Effector CD4-positive, alpha-beta T cell (primary cell): ENCODE measurements at places on chromosomes 6 and 20.

DNA sequence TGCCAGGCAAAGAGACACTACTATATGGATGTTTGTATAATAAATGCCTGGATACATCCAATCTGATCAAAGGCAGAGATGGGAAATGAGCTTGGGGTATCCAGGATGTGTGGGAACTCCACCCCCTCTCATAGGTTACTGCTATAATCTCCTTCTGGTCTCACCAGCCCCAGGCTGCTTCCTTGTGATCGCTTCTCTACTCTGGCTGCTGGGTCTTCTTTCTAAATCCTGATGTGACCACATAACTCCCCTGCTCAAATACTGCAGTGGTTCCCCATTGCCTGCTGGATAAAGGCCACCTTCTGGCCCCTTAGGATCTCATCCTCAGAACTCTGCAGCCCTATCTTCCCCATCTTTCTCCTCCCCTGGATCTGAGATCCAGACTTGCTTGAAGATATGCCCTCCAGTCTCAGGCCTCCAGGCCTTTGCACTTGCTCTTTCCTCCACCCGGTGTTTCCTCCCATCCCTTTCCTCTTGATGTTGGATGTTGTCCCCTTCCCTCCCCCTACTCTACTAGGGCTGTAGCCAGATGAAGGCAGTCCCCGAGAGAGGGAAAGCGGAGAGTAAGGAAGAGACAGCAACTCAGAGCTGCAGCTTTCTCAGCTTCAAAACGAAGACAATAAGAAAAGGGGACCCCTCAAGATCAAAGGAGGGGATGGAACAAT, 828 bp upstream of the XKR7 start:
- no peak for DNase-seq

- no peak for DNase-seq
Observed at GRCh38 chr20:41110930-41111577, 26.3 kb upstream of the PLCG1 start.

- DNase-seq = no peak
Observed at GRCh38 chr20:25287631-25288290, 39.9 kb downstream of the PYGB start.

DNA sequence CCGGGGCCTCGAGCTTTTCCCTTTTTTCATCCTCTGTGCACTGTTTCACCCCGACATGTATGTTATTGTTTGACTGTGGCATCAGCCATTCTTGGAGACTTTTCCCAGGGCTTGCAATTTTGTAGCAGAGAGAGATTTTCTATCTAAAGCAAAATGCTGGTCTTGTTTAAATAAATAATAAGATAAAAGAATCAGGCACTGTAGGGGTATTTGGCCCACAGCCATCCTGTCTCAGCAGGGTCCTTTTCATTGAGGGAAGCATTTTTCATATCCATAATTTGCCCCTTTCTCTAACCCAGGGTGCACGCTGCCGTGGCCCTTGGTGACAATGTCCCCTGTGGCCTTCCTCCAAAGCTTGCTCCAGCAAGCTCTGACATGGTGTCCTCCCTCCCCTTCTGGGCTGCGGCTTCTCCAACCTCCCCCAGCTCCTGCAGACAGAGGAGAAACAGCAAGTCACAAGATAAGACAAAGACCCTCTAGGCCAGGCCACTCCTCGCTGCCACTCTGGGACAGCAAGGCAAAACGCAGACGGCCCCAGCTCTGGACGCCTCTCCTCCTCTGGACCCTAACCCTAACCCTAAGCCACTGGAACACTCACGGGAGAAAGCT, 117.6 kb downstream of the MYLK4 start:
- no peak for DNase-seq

DNA sequence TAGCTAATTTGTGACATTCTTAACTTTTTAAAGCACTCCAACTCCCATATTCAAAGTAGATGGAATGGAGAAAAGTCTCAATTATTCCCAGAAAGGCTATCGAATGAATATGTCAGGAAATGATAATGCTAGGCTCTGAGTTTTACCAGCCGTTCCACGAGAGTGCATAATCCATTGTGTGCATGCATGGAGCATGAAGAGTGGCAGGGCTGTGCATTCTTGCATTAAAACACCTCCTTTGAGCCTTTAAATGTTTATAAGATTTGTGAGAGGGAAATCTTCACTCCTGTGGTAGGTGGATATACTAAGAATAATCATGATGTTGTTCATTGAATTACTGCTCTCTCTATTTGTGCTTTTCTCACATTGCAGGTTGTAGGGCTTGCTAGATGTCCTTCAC, 178.3 kb downstream of the CARMIL1 start:
- no peak for DNase-seq

GRCh38 chr6:26122005-26122388, 34.8 kb downstream of the HFE start:
- no peak for DNase-seq
